Activated CD8-positive, alpha-beta memory T cell treated with anti-CD3 and anti-CD28 coated beads for 1 hour (primary cell): ENCODE measurements at places on chromosomes 2 and 18.

DNA sequence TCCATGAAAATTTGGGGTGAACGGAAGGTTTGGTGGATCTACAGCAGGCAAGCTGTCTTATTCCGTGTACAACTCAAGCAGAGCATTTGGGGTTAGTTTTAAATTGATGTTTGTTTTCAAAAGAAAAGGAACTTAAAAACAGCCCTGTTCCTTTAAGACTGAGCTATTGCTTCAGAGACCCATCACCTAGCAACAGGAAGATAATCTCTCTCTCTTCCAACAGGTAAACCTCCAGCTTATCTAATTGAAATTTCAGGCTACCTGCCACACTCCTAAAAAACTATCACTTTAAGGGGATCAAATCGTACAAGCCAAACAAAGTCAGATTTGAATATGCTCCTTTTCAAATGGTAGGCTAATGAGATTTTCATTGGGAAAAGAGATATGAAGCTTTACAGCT lies 101.8 kb downstream of the RNF152 start:
- no peak for DNase-seq

- DNase-seq: no peak
Measured at GRCh38 chr2:240646900-240647502, 21.7 kb downstream of the GPR35 start.

DNA sequence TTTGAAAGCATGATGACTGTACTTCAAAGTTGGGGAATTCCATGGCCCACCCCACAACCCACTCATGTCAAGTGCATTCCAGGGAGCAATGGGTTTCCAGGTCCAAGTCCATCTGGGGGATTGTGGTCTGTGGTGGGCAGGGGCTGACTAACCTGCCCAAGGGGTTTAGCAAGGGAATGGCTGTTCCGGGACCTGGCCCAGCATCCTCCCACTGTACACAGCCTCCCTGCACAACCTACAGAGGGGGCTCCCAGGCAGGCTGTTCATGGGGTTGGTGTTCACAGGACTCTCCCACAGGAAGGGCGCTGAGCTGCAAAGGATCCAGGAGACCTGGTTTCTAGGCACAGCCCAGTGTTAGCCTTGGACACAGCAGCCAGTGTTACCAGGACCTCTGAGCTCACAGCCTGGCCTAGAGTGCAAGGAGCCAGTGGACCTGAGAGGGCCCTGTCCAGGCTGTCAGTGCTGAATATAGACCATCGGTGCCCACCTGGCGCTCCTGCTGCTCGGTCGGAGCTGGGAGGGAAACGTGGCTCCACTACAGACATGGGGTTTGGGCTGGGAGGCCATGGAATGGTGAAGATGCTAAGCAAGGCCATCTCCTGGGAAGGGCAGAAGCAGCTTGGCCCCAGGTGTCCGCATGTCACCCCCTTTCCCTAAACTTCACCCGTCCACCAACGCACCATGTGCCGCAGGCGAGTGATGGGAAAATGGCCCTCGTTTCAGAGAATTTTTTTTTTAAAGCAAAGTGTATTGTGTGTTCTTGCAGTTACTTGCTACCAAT lies 317.2 kb downstream of the GBX2 start:
- DNase-seq: no peak

- DNase-seq: no peak
Measured at GRCh38 chr2:175957845-175958244, 44.2 kb downstream of the LNPK start.

DNA sequence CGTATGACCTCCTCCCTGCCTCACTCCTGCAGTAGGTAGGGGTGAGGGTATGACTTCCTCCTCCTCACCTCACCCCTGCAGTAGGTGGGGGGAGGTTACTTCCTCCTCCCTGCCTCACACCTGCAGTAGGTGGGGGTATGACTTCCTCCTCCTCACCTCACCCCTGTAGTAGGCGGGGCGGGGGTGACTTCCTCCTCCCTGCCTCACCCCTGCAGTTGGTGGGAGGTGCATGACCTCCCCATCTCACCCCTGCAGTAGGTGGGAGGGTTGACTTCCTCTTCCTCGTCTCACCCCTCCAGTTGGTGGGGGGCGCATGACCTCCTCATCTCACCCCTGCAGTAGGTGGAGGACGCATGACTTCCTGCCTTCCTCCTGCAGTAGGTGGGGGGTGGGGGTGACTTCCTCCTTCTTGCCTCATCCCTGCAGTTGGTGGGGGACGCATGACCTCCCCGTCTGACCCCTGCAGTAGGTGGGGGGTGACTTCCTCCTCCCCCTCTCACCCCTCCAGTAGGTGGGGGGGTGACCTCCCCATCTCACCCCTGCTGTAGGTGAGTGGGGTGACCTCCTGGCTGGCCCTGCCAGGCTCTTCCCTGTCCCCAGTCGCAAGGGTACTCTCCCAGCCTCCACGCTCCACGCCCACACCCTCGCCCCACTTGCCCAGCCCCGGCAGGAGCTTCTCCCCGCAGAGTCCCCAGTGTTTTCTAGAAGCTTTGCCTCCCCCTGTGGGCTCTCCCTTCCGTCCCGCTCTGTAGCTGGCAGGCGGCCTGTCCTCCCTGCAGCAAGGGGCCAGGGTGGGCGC lies 39.3 kb downstream of the TSHZ1 start:
- DNase-seq: no peak

- DNase-seq: no peak
Measured at GRCh38 chr2:236250286-236250685, 13.9 kb downstream of the ASB18 start.

GRCh38 chr18:74273394-74273793 lies 18.4 kb downstream of the CYB5A start:
- DNase-seq: no peak

GRCh38 chr2:199462347-199462955 lies 4.7 kb upstream of the SATB2 start:
- DNase-seq: no peak

GRCh38 chr2:120702801-120703200 lies 32.9 kb upstream of the GLI2 start:
- no peak for DNase-seq

DNA sequence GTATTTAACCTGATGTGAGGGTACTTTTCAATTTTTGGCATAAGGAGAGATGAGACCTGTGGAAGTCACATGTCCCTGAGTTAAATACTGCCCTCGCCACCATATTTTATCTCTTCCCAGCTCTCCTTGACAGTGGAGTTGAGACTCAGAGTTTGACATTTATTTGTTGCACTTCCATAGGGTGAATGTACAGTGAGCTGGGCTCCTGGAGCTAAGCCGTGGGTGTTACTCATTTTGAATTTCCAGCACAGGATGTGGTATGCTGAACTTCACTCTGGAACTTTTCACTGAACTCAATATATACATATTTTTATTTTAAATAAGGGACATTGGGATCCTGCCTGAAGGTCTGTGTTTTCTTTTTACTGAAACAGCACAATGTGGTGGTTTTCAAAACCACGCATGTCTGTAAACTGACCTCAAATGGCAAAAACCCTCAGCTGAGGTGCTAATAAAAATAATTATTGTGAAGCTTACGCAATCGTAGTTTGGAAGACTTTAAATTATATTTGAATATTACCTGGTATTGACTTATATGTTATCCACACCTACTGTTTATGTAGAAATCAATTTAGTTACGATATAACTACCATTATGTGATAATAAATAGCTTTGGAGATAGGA lies 12.1 kb downstream of the RNF144A start:
- DNase-seq: no peak

DNA sequence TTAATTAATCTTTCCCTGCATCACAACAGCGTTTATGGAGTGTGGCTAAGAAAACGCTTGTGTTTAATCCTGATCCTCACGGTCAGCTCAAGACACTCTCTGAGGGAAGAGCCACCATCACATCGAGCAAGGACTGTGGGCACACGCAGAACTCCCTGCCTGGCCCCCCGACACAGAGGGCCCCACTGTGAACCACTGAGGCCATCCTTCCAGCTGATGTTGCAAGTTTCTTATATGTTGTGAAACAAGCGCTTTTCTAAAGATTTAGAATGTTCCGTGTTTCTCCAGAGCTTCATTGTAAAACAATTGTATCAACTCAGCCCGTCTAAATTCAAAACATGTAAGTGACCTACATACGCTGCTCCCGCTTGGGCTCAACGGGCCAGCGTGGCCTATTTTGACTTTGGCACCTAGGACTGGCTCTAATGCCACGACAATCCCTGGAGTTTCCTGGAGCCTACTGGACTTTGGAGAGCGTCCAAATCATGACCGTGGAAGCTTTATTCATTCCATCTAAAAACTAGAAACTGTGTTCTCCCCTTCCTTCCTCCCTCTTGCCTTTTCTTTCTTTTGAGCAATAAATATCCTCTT lies 34.9 kb downstream of the SERPINE2 start:
- DNase-seq: no peak

DNA sequence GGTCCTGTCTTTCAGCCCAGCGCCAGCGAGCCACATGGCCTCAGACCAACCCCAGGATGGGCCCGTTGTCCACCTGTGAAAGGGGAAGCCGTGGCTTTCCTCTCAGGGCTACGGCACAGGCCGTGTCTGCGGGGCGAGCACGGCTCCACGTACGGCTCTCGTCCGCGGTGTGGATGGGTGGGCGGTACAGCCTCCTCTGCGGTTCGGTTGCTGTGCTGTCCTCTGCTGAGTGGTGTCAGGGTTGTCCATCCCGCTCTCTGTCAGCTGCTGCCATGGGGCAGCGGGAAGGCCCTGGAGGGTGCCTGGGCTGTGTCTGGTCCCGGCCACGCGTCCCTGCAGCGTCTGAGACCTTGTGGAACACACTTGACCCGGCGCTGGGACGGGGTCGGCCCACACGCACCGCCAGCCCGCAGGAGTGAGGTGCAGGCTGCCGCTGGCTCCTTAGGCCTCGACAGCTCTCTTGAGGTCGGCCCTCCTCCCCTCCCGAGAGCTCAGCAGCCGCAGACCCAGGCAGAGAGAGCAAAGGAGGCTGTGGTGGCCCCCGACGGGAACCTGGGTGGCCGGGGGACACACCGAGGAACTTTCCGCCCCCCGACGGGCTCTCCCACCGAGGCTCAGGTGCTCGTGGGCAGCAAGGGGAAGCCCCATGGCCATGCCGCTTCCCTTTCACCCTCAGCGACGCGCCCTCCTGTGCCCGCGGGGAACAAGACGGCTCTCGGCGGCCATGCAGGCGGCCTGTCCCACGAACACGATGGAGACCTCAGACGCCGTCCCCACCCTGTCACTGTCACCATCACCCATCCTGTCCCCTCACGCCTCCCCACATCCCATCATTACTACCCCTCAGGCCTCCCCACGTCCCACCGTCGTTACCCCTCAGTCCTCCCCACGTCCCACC lies 128.7 kb downstream of the NFATC1 start:
- no peak for DNase-seq

- no peak for DNase-seq
Measured at GRCh38 chr2:232319067-232319802, 59.3 kb upstream of the ALPP start.

GRCh38 chr2:199710551-199710950 lies 140.4 kb downstream of the FTCDNL1 start:
- no peak for DNase-seq

- no peak for DNase-seq
Measured at GRCh38 chr2:9408641-9409151, 14.6 kb downstream of the ITGB1BP1 start.

DNA sequence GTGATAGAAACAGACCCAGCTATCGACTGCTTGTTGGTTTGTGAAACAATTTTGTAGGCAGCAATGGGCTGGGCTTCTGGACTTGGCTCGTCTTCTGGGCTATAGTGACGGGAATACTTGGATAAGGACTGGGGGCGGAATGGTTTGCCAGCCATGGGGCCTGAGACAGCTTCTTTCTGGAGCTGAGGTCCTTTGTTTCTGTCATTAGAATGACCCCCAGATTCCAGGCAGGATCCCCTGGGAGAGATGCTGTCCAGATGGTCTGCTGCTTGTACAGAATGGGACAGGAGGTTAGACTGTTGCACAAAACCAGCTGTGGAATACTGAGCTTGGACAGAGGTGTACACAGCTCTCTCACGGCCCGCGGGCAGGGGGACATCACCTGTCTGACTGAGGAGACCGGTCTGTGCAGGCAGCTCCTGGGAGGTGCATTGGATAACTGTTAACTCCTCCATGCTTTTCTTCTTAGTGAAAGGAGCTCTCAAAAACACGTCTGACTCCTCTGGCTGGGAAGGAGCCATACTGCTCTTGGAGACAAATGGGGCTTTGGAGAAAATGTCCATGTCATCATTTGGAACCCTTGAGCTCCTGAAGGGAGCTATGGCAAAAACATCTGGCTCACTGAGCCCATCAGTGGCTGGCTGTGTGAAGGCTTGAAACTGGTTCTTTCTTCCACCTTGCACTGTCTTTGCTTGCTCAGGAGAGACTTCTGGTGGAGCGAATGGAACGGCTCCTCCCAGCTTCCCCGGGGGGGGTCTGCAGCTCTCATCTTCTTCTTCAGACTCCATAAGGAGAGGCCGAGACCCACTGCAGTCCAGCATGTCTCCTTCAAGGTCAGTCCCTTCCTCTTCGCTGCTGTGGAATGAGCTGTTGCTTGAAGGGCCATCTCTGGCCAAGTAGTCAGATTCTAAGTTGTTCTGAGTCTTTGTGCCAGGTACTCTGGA lies 28.6 kb upstream of the NFU1 start:
- no peak for DNase-seq

DNA sequence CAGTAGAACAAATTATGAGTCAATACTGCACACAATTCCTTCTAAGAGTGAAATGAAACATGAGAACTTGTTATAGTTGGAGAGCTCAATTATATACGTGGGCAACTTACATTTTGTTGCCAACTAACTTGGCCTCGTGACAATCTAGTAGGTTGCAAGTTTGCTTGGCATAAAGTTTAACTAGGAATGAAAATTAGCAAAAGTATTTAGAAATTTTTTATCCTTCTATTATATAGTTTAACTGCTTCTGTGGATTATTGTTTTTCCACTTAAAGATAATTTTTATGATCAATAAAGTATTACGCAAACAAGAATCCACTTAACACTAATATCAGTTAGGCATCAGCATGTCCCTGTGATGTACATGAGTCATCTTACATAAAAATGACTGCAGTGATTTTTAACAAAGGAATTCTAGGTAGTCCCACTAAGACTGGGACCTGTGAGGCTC lies 41.1 kb downstream of the FAM124B start:
- DNase-seq: no peak

- no peak for DNase-seq
Measured at GRCh38 chr2:198641161-198641560, 816.6 kb downstream of the SATB2 start.

- no peak for DNase-seq
Measured at GRCh38 chr18:76259096-76259495, 235.9 kb downstream of the ZNF516 start.

- DNase-seq: no peak
Measured at GRCh38 chr2:96697476-96697875, 42.4 kb downstream of the LMAN2L start.

- no peak for DNase-seq
Measured at GRCh38 chr2:141317986-141318385, 812.8 kb downstream of the LRP1B start.

GRCh38 chr18:45280481-45281276 lies 334.6 kb upstream of the SLC14A2 start:
- no peak for DNase-seq

- DNase-seq: no peak
Measured at GRCh38 chr2:39550701-39551285, 113.7 kb upstream of the MAP4K3 start.

- DNase-seq: no peak
Measured at GRCh38 chr18:68699043-68699442, 15.9 kb downstream of the TMX3 start.

- no peak for DNase-seq
Measured at GRCh38 chr18:55795101-55795669, 207.2 kb upstream of the TCF4 start.

GRCh38 chr2:241376808-241377207 lies 20.7 kb downstream of the FARP2 start:
- no peak for DNase-seq
